ENCODE measurements at places on chromosomes 11 and 22.
A peak's percentile ranks its signal among the peaks of the same experiment; 100 is the strongest.

- DNase-seq, result no peak
These were observed 2.8 kb downstream of the GSC2 start for GRCh38 chr22:19147195-19147780.

DNA sequence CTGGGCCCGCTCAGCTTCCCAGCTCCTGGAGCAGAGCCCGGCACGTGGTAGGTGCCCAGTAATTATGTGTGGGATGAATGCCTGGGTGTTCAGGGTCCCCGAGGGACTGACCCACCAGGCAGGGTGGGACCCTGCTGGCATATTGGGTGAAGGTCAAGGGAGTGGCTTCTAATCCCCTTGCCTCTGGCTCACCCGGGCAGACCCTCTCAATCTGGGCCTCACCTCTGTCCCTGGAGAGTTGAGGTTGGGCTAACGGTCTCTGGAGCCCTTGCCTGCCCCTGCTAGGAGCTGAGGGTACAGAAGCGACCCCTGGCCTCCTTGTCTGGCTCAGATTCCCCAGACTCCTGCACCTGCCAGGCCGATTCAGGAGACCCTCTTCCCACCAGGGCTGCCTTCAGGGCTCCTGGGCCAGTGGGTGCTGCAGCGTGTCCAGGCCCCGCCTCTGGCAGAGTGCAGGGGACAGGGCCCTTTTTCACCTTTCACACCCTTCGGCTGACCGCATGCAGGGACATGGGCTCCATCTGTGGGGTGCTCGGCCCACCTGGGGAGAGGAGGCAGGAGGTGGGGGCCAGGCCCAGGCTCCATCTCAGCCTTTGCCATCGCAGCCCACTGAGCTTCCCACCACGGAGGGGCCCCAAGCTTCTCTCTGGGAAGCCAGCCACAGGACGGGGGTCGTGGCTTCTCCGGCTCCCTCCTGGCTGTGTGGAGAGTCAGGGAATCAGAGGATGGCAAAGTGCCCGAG is 3.8 kb upstream of the CTSD start:
- DNase-seq, result peak; percentile 46

DNA sequence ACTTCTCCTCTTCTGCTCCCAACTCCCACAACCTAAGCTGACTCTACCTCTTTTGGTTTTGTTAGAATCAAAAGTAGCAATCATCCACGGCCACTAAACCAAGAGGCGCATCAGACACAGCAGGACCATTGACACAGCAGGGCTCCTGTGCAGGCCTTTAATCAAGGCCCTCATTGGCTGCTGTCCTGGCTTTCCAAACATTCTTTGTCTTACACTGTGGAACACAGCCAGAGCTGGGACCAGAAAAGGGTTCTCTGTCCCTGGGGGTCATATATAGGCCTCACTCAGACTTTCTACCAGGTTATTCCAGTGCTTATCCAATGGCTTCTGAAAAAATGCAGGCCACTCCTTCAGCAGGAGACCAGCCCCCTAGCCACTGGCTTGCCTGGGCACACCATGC is 212.7 kb upstream of the NTM start:
- no peak for DNase-seq

- DNase-seq, result no peak
These were observed 53.1 kb downstream of the FBXO7 start for GRCh38 chr22:32527756-32528155.

DNA sequence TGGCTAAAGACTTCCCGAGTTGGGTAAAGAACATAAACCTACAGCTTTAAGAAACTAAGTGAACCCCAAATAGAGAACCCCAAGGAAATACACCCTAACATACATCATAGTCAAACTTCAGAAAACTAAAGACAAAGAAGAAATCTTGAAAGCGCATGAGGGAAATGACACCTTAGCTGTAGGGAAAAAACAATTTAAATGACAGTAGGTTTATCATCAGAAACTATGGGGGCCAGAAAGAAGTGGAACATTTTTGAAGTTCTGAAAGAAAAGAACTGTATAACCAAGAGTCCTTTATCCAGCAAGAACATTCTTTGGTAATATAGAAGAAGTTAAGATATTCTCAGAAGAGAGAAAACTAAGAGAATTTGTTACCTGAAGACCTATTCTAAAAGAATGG is 15.5 kb upstream of the OR2AT4 start:
- no peak for DNase-seq

DNA sequence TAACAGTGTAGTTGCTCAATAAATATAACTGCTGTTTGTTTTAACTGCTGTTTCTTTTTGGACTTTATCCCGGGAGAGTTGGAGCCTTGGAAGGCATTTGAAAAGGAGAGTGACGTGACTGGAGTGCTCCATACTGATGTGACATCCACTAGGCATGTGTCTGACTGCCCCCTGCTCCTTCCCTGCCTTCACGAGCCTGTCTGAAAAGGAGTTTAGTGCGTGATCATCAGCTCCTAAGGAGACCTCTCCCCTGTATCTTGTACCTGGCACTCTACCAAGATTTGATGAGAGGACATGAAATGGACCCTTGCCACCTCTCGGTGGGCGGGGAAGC is 22.9 kb downstream of the ZBTB16 start:
- no peak for DNase-seq

- no peak for DNase-seq
These were observed 27.1 kb downstream of the C11orf96 start for GRCh38 chr11:43969543-43969942.

DNA sequence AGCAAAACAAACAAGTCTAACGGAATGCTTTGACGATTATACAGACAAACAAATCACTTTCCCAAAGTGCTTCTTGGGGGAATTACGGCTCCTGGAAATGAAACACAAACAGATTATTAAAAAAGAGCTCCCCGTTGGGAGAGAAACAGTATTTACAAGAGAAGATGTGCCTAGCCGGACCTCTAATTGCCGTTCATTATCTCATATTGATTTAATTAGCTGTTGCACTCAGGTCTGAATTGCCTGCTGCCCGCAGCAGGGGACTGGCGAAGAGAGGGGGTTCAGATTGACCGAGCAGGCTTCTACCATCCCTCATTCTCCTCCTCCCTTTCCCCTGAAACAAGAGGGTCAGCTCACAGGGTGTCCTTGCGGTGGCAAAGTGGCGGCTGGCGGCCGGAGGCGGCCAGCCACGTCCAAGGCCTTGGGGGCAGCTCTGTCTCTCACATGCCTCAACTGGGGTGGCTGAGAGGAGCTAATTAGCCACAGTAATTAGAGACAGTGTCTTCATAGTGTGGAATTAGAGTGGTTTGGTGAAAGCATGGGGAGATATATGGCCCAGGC is 295.1 kb downstream of the MIAT start:
- DNase-seq, result no peak

- no peak for DNase-seq
These were observed 37.6 kb downstream of the CELSR1 start for GRCh38 chr22:46499805-46500189.

DNA sequence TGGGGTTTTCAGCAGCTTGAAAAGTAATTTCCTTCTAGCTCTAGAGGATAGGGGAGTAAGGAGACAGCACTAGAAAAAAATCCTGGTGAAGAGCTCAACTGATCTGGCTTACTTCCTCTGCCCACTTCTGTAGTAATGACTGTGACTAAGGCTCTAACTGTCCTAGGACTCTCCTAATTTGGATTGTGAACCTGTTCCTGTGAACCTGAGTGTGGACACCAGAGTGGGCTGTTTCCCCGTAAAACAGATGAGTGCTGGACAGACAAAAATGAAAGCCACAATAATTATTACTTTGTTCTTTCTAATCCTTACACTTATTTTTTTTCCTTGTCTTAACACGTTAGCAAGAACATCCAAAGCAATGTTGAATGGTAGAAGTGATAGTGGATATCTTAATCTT is 154.1 kb downstream of the AASDHPPT start:
- DNase-seq, result no peak

DNA sequence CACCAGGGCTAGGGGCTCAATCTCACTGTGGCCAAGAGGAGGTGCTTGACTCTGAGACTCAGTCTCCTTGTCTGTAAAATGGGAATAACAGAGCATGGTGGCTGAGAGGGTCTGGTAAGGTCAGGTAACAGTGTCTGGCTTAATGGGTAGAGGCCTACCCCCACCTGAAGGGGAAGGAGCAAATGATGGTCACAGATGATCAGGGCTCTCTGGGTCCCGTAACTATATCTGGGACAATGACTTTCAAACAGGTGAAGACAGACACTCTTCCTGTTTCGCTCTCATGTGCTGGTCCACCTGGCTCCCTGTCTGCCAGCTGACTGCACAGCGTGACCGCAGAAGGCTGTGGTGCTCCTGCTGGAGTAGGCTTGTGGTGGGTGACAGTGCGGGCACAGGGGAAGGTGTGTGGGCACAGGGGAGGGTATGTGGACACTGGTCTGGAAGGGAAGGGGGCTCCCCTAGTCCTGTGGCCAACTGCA is 4.0 kb downstream of the A4GALT start:
- DNase-seq, result no peak

- no peak for DNase-seq
These were observed 124.3 kb upstream of the RASSF10 start for GRCh38 chr11:12884751-12885318.

- no peak for DNase-seq
These were observed 680.4 kb downstream of the TBC1D22A start for GRCh38 chr22:47442821-47443220.

DNA sequence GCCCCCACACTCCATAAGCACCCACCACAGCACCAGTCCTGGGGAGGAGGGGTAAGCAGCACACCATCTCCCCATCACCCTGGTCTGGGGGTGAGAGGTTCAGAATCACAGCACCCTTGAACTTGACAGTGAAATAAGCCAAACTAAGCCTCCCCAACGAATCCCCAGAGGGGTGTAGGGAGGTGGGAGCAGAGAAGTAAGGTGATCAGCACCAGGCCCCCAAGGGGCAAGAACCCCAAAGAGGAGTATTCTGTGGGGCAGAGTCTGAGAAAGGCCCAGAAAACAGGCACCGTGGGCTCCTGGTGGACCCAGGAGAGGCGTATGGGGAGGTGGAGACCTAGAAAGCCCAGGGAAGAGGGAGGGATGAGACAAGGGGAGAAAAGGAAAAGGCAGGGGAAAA is 30.9 kb downstream of the ARAP1 start:
- DNase-seq, result no peak

- no peak for DNase-seq
These were observed 571.5 kb downstream of the CNTN5 start for GRCh38 chr11:99592266-99592665.

GRCh38 chr22:47351836-47352579 is 589.6 kb downstream of the TBC1D22A start:
- DNase-seq, result no peak

DNA sequence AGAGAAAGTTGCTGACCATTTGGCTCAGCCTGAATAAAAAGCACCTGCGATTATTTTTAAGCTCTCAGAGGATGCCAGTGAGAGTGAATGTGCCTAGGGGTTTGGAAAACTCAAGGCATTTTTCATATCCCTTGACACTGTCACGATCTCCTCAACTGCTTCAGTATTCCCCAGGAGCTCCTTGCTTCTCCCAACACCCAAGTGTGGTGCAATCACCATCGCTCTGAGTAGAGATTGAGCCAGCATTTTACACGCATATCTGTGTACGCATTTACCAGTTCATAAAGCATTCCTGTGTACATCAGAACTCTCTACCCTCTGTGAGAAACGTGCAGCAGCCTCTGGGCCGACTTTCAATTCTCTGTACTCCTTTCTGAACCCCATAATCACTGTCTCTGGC is 1.3 kb downstream of the SRRD start:
- DNase-seq, result no peak

All from RWPE2 (cell line).